ENCODE measurements at places on chromosomes 1 and 21.
A peak's percentile ranks its signal among the peaks of the same experiment; 100 is the strongest.

- DNase-seq, result peak; percentile 43
These were observed 51.7 kb downstream of the S1PR1 start for GRCh38 chr1:101288491-101288944.

GRCh38 chr1:172167796-172168596 is 252.5 kb upstream of the C1orf105 start:
- DNase-seq, result no peak

DNA sequence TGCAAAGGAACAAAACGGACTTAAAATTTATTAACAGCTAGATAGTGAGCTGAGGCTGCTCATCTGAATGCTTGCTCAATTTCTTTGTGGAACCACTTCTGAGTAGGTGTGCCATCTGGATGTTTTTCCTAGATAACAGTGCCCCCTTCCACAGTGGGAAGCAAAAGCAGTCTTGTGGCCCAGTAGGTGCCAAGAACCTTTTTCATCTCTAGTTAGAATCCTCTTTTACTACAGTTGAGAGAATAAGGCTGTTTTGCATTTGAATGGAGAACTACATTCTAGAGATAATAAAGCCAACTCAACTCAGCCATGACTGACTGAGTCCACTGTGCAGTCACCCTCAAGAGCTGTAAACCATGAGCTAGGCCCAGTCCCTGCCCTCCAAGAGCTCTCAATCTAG is 13.3 kb downstream of the F3 start:
- no peak for DNase-seq

DNA sequence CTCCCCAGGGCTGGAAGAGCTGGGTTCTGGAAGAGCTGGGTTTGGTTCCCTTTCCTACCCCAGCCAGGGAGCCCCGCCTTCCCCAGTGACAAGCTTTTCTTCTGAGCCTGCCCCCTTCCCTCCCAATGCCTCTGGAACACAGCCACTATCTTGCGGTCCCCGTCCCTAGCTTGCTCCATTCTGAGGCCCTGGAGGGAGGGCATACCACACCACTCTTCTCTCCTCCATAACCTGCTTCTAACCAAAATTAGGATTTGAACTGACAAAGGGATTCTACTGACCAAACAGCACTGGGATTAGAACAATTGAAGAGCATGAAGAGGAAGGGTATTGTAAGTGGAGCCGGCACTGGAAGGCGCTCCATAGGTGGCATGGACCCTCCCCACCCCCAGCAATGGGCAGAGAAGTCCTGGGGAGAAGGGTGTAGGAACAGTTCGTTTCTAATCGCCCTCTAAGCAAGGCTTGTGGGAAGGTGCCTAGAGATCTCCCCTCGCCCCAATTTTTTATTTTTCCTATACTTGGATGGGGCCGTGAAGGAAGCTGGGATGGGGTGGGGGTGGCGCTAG is 690 bp downstream of the C1orf216 start:
- DNase-seq, result no peak

- no peak for DNase-seq
These were observed 11.7 kb upstream of the IGSF3 start for GRCh38 chr1:116679091-116679827.

GRCh38 chr1:9652379-9653209 is 1.1 kb downstream of the PIK3CD start:
- DNase-seq, result peak; percentile 18

GRCh38 chr21:14862794-14863720 is 201.7 kb downstream of the NRIP1 start:
- no peak for DNase-seq

DNA sequence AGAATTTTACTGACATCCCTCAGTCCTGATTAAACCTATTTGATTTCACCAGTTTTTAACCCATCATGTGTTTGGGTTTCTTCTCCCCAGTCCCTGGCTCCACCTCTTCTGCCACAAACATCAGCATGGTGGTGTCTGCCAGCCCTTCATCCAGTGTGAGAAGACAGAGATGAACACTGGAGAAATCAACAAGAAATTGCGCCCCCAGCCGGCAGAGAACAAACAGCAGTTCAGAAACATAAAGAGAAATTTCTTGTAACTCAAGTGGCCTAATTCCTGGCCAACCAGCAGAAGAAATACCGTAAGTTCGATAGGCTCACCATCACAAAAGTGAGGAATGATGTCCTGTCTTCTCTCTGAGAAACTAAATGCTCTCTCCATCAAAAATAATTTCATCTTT is 18.3 kb downstream of the S100A11 start:
- DNase-seq, result no peak

Data from activated CD8-positive, alpha-beta memory T cell treated with anti-CD3 and anti-CD28 coated beads for 48 hours (primary cell).